ENCODE measurements at places on chromosomes 11 and 22. TPM values are rescaled to one million over a fixed set of nuclear protein-coding genes. Genes with fewer than 3 reads are reported as not detected.

Gene LINC01488
- total RNA-seq = not detected

Gene IGLL1
- not detected for total RNA-seq

Gene HPX
- 3.8 TPM for total RNA-seq

DNA sequence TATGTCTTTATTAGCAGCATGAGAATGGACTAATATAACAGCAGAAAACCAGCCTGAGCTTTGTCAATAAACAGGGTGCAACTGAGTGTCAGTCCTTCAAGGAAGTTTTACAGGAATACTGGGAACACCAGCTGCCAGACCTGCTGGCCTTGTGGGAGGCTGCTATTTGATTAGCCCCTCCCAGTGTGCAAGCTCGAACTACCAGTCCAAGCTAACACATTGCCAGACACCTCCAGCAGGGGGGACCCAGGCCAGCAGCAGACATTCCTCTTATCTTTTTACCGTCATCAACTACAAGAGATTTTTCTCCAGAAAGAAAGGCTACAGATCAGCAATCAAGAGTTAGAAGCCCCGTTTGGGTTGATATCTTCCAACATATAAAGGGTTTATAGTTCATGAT, 942.8 kb upstream of the TENM4 start:
- no peaks in the 10 kb centered on the region for H3K36me3 ChIP-seq
- H3K4me1 ChIP-seq = no peaks in the 10 kb centered on the region
- H3K4me3 ChIP-seq = no peak overlapping the region
- DNase-seq = no peak
- H3K27me3 ChIP-seq = peaks cover 8% of the 10 kb centered on the region
